ENCODE measurements at places on chromosomes 12 and 14. TPM values are rescaled to one million over a fixed set of nuclear protein-coding genes. Genes with fewer than 3 reads are reported as not detected.

C12orf50 gene
- total RNA-seq, result 0.10 TPM

TMBIM6 gene
- 468 TPM for total RNA-seq

HOXC4 gene
- 1.3 TPM for total RNA-seq

SDS gene
- total RNA-seq, result not detected

FOXG1 gene
- total RNA-seq, result not detected

CSRP2 gene
- total RNA-seq, result 0.25 TPM

PTHLH gene
- total RNA-seq, result not detected

CELA1 gene
- not detected for total RNA-seq

ACADS gene
- 11.8 TPM for total RNA-seq

OVCH1 gene
- total RNA-seq, result not detected

DEGS2 gene
- 0.23 TPM for total RNA-seq

Measured in activated CD8-positive, alpha-beta memory T cell treated with anti-CD3 and anti-CD28 coated beads for 36 hours (primary cell).